Aorta (tissue), 5 donors: ENCODE measurements at places on chromosomes 7 and 10.

GRCh38 chr7:118872568-118872967, 648.1 kb downstream of the ANKRD7 start:
- no peak for DNase-seq

GRCh38 chr10:49133706-49134248, at the start of gene FAM170B:
TSS of gene FAM170B (minus strand) at chr10:49134021. CDS start at chr10:49133918, 103 bp downstream.
- DNase-seq: no peak

DNA sequence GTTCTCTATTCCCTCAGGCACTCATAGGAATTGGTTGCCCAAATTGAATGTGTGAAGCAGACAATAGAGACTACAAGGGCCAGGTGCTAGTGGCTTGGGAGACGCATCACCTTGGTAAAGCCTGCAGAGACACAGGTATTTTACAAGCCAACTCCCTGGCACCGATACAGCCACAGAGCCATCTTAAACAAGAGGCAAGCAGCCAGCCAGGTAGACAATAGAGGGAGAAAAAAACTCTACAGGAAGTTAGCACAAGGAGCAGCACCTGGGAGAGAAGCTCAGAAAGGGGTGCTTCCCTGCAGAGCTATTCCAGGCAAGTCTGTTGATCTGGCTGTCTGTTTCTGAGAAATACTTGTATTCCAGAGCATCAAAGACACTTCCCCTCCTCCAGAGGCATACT, 43.0 kb upstream of the CDK1 start:
- DNase-seq: no peak

- peak; percentile 54 for DNase-seq
Measured at GRCh38 chr10:11625019-11625735, 13.7 kb upstream of the USP6NL start.

DNA sequence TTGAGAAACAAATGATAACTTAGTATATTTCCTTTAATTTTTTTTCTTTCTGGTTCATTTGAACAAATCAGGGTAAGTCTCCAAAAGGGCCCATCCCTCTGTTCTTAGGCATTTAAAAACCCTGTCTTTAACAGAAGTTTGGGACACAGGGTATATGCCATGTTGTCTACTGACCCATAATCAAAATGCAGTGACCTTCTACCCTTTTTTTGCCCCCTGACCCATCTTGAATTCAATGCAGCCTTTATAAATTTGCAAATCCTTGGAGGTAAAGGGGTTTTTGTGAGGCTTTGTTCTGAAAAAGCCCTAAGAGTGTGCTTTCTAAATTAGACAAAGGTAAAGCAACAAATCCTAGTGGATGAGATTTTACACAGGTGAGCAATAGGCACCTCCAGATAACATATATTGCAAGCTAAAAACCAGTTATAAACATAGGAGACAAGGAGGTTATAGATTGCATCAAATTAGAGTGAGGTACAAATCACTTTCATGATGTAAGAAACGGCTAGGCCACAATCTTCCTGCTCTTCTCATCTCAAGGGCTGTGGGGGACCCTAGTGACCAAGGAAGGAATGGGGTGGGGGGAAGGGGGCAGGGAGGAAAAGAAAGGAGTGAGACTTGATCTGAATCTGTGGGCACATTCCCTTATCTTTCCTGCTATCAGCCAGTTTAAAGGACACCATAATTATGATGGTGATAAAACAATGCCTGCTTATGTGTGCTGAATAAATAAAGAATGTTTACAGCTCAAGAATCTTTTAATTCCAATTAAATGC, 2.7 kb downstream of the SKIDA1 start:
- no peak for DNase-seq
